Mesothelial cell of epicardium (in vitro differentiated cells): ENCODE measurements at places on chromosomes 6 and 20. TPM values are rescaled to one million over a fixed set of nuclear protein-coding genes. Genes with fewer than 3 reads are reported as not detected.

DNA sequence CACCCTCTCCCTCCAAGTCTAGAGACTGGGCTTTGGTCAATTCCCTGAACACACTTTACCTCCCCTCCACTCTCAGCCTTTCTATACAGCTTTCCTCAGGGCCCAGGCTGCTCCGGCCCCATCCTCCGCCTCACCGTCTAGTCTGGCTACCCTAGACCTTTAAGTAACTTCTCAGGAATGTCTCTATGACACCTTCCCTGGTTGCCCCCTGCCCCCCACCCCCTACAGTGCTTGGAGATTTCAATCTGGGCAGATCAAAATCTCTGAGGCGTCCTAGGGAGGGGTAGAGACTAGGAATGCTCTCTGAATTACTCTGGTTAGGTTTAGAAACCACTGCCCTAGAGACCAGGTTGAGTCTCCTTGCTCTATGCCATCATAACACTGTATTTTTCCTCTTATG is 6.1 kb downstream of the UBE2J1 start:
- H3K27me3 ChIP-seq = no peaks in the 10 kb centered on the region
- peaks cover 49% of the 10 kb centered on the region for H3K4me1 ChIP-seq
- H3K36me3 ChIP-seq = peaks cover 7% of the 10 kb centered on the region
- H3K27ac ChIP-seq = peak overlapping the region; percentile 72
- no peak for DNase-seq

- no peak overlapping the region for H3K27ac ChIP-seq
- H3K4me1 ChIP-seq = peaks cover 8% of the 10 kb centered on the region
- DNase-seq = no peak
- H3K36me3 ChIP-seq = no peaks in the 10 kb centered on the region
- H3K27me3 ChIP-seq = peaks cover 4% of the 10 kb centered on the region
- H3K4me3 ChIP-seq = no peak overlapping the region
Measured at GRCh38 chr20:6395695-6396094, 272.9 kb upstream of the FERMT1 start.

DNA sequence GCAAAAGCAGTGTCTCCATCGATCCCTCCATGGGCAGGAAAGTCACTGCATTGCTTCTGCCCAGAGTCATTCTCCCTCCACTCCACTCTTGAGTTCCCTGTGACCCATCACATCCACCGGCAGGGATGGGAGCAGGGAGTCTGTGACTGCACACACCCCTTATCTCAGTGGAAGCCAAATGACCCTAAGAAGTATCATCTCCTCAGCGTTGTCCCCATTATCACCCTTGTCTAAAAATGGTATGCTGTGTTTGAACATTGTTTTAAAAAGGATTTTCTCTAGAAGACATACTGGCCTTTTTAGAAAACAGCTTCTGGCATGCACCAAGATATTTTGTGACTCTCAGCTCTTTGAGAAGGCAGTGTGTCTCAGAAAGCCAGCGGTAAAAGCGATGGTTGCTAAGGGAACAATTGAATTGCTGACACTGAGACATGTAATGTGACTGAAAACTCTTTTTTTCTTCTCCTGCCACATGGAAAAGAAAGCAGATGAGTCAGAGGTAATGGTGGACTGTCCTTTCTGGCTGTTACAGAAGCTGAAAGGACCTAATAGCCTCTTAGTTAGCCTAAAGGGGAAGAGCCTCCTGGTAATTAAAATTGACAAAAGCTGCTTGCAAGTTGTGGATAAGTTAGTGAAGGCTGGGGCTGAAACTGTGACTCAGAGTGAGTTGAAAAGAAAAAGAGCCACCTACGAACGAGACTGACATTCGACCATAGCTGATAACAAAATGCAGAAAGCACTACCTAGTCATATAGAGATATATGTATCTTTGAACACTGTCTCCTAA is 120.5 kb downstream of the MAP3K7 start:
- H3K27me3 ChIP-seq = no peaks in the 10 kb centered on the region
- DNase-seq = no peak
- no peak overlapping the region for H3K27ac ChIP-seq

GRCh38 chr6:37488476-37488875 is 11.2 kb downstream of the CCDC167 start:
- peaks cover 14% of the 10 kb centered on the region for H3K4me1 ChIP-seq
- DNase-seq = no peak
- H3K36me3 ChIP-seq = no peaks in the 10 kb centered on the region
- no peak overlapping the region for H3K4me3 ChIP-seq
- H3K27me3 ChIP-seq = no peaks in the 10 kb centered on the region

DNA sequence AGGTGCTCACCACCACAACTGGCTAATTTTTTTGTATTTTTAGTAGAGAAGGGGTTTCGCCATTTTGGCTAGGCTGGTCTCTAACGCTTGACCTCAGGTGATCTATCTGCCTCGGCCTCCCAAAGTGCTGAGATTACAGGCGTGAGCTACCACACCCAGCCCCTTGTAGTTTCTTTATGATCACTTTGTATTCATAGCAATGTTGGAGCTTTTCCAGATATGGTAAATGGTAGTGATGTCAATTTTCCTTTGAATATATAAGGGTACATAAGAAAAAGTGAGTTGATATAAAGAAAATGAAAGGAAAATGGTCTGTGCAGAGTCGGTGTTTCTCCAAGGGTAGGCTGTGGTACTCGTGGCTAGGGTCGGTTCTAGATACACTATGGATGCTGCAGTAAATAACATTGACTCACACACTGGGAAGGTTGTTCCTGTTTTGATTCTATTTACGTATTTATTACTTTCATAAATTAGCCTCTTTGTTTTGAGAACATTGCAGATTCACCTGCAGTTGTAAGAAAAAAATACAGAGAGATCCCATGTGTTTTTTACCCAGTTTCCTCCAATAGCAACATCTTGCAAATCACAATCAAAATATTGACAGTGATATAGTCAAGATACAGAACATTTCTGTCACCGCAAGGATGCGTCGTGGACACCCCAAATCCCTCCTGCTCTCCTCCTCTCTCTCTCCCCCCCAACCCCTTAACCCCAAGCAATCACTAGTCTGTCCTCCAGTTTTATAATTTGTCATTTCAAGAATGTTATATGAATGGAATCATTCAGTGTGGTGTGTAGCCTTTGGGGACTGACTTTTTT is 2.5 kb downstream of the ZNF831 start:
- no peaks in the 10 kb centered on the region for H3K4me1 ChIP-seq
- no peaks in the 10 kb centered on the region for H3K36me3 ChIP-seq
- H3K27me3 ChIP-seq = peaks cover 66% of the 10 kb centered on the region
- H3K4me3 ChIP-seq = no peak overlapping the region
- no peak overlapping the region for H3K27ac ChIP-seq

DNA sequence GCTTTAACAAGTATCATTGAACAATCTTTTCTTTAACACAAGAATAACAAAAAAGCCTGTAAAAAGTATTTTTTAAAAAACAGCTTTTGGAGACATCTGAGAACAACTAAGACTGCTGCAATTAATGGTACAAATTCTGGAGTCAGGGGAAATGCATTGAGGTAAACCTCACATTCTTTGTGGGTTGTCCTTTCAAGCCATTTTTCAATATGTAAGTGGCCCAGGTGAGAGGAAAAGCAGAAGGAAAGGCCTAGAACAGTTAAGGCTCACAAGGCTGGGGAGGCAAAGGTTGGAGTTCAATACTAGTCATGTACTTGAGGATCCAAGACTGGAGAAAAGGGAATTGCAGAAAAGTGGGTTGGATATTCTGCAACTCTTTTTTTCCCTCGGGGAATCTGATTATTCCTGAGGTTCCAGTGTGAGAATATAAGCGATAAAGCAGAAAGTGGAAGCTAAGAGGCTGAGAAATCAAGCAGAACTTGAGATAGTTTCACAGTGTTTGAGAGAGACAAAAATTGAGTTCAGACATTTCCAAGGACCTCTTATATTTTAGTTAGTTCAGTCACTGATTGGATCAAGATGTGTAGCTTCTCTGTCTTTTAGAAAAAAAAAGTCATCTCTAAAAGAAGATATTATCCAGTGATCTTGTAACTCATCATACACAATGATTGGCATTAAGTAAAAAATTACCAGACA is 25.0 kb upstream of the TXLNB start:
- H3K27ac ChIP-seq = no peak overlapping the region
- H3K27me3 ChIP-seq = no peaks in the 10 kb centered on the region
- H3K4me3 ChIP-seq = no peak overlapping the region
- DNase-seq = no peak

DNA sequence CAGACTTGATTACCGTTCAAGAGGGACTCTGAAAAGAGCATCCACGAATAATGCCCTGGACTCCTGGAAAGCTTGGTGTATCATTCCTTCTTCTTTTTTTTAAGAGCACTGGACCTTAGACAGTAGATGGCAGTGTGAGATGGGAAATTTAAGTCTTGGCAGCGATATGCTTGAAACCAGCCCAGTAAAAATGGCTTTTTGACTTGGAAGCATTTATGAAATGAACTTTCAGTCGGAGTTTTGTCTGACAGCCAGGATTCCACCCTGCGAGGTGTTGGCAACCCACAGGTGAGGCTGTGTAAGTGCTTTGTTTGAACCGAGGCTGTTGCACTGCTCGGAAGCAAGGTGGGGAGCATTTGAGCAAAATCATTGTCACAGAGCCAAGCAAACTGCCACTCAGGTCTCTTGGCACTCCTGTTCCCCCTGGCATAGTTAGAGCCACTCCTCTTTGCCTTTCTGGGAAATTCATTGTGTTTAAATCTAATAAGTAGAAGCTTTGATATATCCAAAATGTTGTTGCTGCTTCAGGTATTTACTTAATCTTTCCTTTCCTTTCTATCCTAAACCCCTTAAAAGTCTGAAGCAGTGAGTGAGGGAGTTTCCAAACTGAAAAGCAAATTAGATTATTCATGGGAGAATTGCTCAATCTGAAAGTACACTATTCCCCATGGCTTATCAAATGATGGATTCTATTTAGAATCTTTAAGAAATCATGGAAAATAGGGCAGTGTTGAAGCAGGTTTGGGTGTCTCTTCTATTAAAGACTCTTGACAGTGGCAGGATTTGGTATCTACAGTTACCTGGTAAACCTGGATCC is 272.8 kb upstream of the SLC35B3 start:
- H3K4me1 ChIP-seq = peaks cover 12% of the 10 kb centered on the region
- peak overlapping the region; percentile 34 for H3K4me3 ChIP-seq
- no peaks in the 10 kb centered on the region for H3K36me3 ChIP-seq
- no peaks in the 10 kb centered on the region for H3K27me3 ChIP-seq

DNA sequence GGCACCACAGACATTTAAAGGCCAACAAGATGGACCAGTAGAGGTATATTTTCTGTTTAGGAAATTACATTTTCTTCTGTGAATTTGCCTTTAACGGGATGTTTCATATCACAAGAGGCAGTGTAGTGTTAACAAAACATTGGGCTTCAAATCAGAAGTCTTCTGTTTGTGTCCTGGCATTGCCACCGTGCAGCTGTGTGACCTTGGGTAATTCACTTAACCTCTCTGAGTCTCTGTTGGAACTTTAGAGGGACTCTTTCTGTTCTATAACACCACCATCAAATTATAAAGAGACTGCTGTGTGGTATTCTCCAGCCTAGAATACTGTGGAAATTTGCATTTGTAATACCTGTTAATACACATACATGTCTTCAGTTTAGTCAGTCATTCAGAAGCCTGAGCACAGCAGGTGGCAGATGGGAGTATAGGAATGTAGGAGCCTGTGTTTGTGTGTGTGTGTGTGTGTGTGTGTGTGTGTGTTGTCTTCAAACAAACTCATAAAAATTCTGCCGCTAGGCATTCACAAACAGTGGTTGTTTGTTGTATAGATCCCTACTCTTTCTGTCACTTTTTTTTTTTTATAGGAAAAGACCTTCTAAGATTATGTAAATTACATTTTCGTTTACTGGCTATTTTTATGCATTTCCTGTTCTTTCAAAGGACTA is 22.6 kb downstream of the UST start:
- no peak overlapping the region for H3K27ac ChIP-seq
- peaks cover 3% of the 10 kb centered on the region for H3K36me3 ChIP-seq
- H3K4me1 ChIP-seq = peaks cover 15% of the 10 kb centered on the region
- no peak overlapping the region for H3K4me3 ChIP-seq
- H3K27me3 ChIP-seq = no peaks in the 10 kb centered on the region
- DNase-seq = no peak

DNA sequence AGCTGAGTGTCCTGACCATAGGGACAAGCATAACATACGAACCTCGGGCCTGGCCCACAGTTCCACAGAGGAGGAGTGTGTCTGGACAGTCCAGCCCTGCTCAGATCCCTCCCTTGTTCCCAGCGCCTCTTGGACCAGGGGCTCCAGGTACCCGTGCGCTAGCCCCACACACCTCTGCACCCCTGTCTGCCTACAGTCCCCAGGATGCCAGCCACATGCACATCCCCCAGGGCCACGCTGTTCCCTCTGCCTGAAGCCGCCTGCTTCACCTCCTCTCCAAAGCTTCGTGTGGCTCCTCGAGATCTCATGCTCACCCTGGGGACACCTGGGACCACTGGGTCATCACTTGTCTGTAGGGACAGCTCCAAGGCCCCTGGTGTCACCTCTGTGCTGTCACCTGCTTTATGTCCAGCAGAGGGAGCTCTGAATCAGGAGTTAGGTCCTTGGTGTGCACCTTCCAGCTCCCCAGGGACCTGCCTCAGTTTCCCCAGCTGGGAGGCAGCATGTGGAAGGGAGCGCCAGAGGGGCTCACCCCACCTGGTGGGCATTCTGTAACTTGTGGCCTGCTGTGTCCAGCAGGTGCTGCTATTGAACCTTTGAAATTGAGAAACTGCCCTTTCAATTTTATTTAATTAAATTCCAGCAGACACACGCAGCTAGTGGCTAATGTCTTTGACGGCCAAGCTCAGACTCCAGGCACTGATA is 7.3 kb upstream of the YTHDF1 start:
- peaks cover 13% of the 10 kb centered on the region for H3K4me1 ChIP-seq
- no peak overlapping the region for H3K4me3 ChIP-seq
- peak; percentile 57 for DNase-seq
- peaks cover 24% of the 10 kb centered on the region for H3K27me3 ChIP-seq
- H3K27ac ChIP-seq = no peak overlapping the region

- H3K4me3 ChIP-seq = no peak overlapping the region
- H3K4me1 ChIP-seq = no peaks in the 10 kb centered on the region
- H3K27ac ChIP-seq = no peak overlapping the region
- peak; percentile 66 for DNase-seq
- no peaks in the 10 kb centered on the region for H3K36me3 ChIP-seq
- peaks cover 4% of the 10 kb centered on the region for H3K27me3 ChIP-seq
Measured at GRCh38 chr6:70884074-70884983, 72.5 kb downstream of the B3GAT2 start.

GRCh38 chr6:20906945-20907344 is 372.7 kb downstream of the CDKAL1 start:
- peaks cover 1% of the 10 kb centered on the region for H3K4me1 ChIP-seq
- no peak overlapping the region for H3K27ac ChIP-seq
- no peaks in the 10 kb centered on the region for H3K27me3 ChIP-seq
- H3K4me3 ChIP-seq = no peak overlapping the region
- DNase-seq = no peak
- peaks cover 13% of the 10 kb centered on the region for H3K36me3 ChIP-seq

- no peaks in the 10 kb centered on the region for H3K27me3 ChIP-seq
- DNase-seq = no peak
Measured at GRCh38 chr20:45810191-45810970, 2.1 kb upstream of the UBE2C start.

BPIFB4 gene
- total RNA-seq = not detected in 3 replicates

SLC22A2 gene
- total RNA-seq = 0.07 TPM in 1 of 3 replicates, not detected in the others

EDN1 gene
- total RNA-seq = 7.4 to 8.9 TPM (median 8.5 TPM) in 3 replicates

PRPH2 gene
- total RNA-seq = 0.11 to 0.16 TPM (median 0.11 TPM) in 3 replicates

ZNF133 gene
- 23.7 to 25.4 TPM (median 24.3 TPM) in 3 replicates for total RNA-seq

TFAP2D gene
- not detected in 3 replicates for total RNA-seq

RIMS1 gene
- 5.8 to 6.3 TPM (median 6.0 TPM) in 3 replicates for total RNA-seq
